Right lobe of liver (tissue), 6 donors: ENCODE measurements at places on chromosomes 7 and 10.

GRCh38 chr10:116270771-116271592 is 2.0 kb downstream of the GFRA1 start:
- DNase-seq, result peak; percentile 39

DNA sequence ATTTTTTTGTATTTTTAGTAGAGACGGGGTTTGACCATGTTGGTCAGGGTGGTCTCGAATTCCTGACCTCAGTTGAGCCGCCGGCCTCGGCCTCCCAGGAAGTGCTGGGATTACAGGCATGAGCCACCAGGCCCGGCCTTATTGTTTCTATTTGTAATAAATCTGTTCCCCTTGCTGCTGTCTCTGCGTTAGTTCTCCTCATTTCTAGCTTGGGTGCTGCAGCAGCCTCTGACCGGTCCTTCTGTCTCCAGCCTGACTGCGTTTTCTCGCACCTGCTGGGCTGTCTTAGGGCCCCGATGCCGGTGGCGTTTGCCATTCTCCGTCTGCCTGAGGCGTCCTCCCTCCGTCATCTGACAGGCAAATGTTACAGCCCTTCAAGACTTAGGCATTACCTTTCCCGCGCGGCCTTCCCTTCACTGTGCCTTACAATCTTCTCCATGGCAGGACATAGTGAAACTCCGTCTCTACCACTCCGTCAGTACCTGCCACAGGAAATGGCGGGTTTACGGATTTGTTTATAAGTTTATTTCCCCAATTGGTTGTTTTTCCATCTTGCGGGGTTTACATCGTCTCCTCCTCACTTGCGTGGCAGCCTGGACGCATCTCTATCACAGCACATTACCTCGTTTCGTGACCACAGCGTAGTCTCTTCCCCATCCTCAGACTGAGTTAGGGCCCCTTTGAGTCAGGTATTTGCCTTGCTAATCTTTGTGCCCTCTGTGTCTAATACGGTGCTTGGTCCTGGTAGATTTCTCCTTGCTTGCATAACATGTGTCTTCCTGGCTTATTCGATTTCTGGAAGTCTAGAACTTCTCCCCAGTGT is 2.3 kb upstream of the GIMAP8 start:
- DNase-seq, result no peak

- no peak for DNase-seq
Measured at GRCh38 chr7:139946533-139946932, 116.2 kb downstream of the PARP12 start.

- DNase-seq, result no peak
Measured at GRCh38 chr7:27917119-27917518, 177.2 kb downstream of the TAX1BP1 start.

DNA sequence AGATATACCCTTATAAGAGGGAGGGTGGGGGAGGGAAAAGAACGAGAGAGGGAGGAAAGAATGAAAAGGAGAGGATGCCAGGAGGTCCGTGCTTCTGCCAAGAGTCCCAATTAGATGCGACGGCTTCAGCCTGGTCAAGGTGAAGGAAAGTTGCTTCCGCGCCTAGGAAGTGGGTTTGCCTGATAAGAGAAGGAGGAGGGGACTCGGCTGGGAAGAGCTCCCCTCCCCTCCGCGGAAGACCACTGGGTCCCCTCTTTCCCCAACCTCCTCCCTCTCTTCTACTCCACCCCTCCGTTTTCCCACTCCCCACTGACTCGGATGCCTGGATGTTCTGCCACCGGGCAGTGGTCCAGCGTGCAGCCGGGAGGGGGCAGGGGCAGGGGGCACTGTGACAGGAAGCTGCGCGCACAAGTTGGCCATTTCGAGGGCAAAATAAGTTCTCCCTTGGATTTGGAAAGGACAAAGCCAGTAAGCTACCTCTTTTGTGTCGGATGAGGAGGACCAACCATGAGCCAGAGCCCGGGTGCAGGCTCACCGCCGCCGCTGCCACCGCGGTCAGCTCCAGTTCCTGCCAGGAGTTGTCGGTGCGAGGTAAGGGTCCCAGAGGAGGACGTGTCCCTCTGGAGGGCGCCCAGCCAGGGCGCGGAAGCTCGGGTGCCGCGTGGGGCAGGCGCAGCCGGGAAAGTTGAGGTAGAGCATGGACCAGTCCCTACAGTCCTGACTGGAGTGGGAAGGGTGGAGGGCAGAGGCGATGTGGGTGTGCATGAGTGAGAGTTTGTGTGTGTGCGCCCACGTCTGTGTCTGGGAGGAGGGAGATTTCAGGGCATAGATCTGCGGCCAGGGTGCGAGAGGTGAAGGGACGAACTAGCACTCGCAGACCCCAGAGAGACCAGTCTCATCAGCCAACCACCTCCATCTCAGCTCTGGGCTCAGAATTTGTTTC is 844 bp downstream of the GRM3 start:
- DNase-seq, result no peak

GRCh38 chr7:139341776-139342226 is 664 bp downstream of the FMC1 start:
- no peak for DNase-seq

DNA sequence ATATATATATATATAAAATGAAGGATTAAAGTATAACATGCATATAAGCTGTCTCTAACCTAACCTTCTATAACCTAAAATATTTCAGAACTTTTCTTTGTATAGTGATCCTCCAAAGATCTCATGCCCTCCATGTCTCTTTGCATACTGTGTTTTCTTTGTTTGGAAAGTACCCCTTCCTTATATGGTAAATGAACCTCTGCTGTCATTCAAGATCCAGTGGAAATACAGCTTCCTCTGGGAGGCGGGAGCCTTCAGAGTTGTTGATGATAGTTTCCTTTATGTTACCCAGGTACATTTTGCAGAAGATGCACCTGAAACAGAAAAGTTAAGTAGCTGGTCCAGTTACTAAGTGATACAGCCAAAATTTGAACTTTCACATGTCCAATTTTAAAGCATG is 233.3 kb upstream of the FOXP2 start:
- no peak for DNase-seq

DNA sequence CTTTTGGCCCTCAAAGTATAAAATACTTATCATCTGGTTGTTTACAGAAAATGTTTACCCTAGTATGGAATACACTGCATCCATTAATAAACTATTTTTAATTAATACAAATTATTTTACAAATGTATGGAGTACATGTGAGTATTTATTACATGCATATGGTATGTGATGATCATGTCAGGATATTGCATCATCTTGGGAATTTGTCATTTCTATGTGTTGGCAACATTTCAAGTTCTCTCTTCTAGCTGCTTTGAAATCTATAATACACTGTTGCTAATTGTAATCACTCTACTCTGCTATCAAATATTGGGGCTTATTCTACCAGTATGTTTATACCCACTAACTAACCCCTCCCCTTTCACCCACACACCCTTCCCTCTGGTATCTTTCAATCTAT is 103.9 kb upstream of the THSD7A start:
- no peak for DNase-seq

GRCh38 chr10:61812920-61813319 is 88.6 kb upstream of the ARID5B start:
- DNase-seq, result no peak

DNA sequence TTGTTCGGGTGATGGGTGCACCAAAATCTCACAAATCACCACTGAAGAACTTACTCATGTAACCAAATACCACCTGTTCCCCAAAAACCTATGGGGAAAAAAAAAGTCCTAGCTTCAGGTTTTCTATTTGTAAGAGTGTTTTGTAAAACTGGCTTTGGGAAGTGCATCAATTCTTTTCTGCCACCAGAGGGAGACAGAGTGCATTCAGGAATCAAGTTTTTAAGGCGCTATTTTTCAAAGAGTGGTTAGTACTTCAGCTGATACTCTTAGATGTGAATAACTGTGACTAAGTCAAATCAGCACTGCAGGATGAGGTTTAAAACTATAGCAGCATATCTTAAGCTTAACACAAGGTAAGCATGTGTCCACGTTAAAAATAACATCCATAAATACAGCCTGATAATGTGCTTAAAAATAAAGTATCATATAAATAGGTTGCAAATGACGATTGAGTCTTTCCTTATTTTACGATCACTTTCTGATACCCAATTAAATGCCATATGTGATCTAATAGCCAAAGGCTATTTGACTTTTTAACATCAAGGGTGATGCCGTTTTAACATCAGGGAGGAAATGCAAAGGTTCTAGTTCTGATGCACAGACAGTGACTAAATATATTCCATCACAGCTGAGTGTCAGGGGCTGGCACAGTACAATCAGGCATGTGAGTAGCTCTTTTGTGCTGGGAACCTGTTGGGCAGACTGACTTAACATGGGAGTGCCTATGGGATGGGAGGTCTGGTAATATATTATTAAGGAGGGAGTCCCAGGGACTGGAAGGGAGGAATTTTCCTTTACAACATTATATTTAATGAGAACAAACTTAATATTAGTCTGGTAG is 10.6 kb upstream of the LYZL2 start:
- no peak for DNase-seq
